Suprapubic skin (tissue), 4 donors: ENCODE measurements at places on chromosomes 1 and 21.

DNA sequence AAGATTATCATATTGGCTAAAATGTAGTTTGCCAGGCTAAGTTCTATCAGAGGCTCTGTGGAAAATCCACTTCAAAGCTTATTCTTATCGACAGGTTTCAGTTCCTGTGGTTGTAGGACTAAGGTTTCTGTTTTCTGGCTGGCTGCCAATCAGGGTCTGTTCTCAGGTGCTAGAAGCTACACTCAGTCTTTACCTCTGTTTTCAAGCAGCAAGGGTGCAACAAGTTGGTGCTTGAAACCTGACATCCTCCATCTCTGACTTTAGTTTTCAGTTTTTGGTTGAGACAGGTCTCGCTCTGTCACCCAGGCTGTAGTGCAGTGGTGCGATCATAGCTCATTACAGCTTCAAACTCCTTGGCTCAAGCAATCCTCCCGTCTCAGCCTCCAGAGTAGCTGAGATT is 15.3 kb upstream of the TMCO2 start:
- DNase-seq: no peak

- DNase-seq: no peak
Measured at GRCh38 chr1:221862971-221863370, 121.1 kb upstream of the DUSP10 start.

DNA sequence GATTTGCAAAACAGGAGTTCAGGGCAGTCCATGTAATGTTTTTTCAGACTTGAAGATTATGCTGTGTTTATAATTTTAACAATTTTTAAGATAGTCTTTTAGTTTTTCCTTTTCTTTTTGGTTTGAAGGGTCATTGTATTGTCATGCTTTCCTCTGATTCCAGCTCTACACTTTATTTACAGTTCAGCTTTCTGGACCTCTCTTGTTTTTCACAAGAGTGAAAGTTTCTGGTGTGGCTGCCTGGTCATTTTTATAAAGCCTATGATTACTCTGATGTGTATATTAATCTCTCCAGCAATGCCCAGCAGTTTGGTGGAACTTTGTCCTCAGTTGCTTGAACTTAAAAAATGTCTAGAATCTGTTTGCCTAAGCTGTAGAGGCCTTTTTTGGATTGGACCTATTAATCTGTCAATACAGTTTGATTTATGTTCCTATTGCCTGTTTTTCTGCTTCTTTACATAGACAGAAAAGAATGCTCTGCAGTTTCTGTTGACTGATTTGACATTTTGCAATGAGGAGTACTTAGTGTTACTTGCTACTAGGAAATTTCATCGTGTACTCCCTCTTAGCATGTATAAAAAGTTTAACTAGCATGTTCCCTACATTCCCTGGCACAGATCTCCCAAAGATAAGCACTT is 52.2 kb downstream of the XCL2 start:
- no peak for DNase-seq

- DNase-seq: no peak
Measured at GRCh38 chr1:197916500-197916983, 630 bp upstream of the LHX9 start.

DNA sequence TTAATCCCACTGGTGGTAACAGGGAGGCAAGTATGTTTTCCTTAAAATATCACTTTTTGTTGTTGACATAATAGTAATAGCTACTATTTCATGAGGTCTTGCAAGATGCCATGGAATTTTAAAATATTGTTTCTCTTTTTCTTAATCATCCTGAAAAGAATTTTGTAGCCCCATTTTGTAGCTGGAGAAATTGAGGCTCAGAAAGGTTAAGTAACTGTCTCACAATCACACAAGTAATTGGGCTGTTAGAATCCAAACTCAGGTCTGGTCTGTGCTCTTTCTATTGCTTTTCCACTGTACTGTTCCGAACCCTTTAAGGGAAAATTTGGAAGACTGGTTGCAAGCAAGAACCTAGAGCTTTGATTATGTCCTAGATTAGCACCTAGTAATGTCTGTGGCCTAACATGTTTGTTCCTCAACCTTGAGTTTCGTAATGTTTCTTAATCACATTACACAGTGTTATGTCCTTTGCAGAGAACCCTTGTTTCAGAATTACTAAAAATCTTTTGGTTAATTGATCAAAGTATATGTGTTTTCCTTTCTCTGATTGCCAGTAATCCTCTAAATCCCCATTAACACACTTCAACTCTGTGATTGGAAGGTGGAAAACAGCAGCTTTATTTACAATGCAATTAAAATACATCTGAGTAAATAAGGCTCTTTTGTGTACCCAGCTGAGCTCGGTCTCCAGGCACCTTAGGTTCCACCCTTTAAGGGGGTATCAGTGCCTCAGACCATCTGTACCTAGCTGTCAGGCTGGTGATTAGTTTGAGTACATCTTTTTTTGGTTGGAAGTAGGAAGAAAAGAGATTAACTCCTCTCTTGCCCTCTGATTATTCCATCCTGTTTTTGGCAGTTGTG is 10.4 kb downstream of the LRRC42 start:
- DNase-seq: no peak

GRCh38 chr1:26156285-26157038 is 2.4 kb upstream of the FAM110D start:
- no peak for DNase-seq
